Left cardiac atrium (tissue), 4 donors: ENCODE measurements at places on chromosomes 5 and 9. TPM values are rescaled to one million over a fixed set of nuclear protein-coding genes. Genes with fewer than 3 reads are reported as not detected.

The GRM6 gene
- not detected for total RNA-seq

The HRH2 gene
- total RNA-seq, result 20.0 TPM

- no peak for DNase-seq
Measured at GRCh38 chr9:4678679-4679267, 596 bp upstream of the CDC37L1 start.

DNA sequence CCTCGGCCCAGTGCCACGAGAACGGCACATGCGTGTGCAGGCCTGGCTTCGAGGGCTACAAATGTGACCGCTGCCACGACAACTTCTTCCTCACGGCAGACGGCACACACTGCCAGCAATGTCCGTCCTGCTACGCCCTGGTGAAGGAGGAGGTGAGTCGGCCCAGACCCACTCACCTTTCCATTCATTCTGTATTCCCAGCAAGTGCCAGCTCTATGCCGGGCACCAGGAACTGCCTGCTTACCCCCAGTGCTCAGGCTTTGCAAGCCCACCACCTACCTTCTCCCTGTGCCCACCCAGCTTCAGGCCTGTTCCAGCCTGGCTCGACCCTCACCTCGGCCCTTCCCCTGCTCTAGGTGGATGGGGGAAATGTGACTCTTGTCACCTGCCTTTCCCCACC is 26.6 kb upstream of the AIF1L start:
- DNase-seq, result no peak
